ENCODE measurements at places on chromosomes 4 and X.

- DNase-seq: no peak
Observed at GRCh38 chr4:95898226-95898625, 58.3 kb downstream of the PDHA2 start.

DNA sequence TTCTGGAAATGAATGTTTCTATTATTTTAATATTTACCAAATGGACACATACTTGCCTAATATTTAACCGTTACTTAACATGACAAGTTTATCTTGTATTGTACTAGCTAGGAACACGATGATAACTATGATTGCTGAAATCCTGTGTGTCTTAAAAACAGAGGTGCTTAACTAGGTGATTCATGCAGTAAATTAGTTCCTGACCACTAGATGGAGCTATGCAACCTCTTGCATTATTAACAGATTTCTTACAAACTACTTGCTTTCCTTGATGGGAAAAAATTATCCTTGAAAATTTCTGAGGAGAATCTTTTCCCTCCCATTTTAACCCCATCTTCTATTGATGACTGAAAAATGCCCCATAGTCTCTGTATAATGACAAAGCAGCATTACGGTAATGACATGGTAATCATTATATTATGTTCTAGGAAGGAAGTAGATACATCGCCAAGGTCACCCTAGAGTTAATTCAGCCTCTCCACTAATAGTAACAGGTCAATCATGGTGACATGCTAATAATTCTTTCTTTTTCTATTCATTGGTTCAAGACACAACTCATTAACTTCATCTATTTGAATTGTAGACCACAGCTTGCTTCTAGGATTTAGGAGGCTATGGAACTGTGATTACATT lies 844.2 kb downstream of the RAPGEF2 start:
- DNase-seq: peak; percentile 9

DNA sequence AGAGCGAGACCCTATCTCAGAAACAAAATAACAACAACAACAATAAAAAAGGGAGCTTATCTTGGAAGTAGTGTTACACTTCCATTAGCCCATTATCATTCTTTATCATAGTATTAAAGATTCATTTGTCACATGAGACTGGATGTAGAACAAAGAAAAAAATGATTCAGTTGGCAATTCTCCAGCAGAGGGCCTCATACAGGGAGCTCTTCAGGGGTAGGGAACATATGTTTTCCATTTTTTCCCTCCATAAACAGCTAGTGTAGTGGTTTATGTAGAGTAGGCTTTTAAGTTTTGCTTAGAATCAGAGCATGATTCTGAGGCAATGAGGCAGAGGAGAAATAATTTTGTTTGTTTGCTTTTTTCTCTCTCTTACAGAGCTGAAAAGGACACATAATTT lies 5.8 kb downstream of the CPE start:
- no peak for DNase-seq

- DNase-seq: peak; percentile 12
Observed at GRCh38 chr4:70505151-70505748, 13.1 kb upstream of the AMTN start.

GRCh38 chrX:118218079-118218478 lies 101.5 kb upstream of the KLHL13 start:
- DNase-seq: no peak

Data from HuH-7.5 (cell line).